ENCODE measurements at places on chromosomes 2 and 18.

GRCh38 chr2:46493971-46494250 lies 14.5 kb downstream of the TMEM247 start:
- no peak for DNase-seq

- DNase-seq: no peak
These were observed 45.1 kb downstream of the PROC start for GRCh38 chr2:127463155-127463991.

GRCh38 chr2:211070547-211070946 lies 514.1 kb downstream of the CPS1 start:
- DNase-seq: no peak

DNA sequence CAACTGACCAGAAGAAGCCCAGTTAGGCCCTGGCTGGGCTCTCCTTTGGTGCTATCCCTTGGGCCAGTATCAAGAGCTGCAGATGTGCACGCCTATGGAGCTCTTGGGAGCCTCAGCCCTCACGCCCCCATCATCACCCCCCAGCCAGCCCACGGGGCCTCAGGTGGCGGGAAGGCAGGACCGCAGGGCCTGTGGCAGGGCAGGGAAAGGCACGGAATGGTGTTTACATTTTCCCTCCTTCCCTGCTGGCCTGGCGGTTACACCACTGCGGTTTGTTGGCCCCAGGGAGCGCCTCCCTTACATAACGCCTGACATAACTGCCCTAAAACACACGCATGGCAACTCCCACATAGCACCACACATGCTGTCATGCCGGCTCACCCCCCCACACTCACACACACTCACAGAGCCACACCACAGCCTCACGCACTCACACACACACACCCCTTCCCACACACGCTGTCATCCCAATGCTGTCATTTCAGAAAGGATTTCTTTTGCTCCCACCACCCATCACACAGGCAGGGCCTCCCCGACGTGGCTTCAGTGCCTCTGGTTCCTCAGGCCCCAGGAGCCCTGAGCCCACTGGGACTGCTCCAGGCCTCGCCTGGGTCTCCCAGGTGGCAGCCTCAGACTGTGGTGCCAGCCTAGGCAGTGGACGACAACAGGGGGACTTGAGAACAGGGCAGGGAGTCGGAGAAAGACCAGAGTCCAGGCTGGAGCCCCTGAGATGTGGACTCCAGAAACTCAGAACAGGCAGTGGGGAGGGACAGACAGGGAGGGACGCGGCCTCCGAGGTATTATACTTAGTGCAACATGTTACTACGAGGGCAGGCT lies 15.7 kb downstream of the ZFP36L2 start:
- no peak for DNase-seq

DNA sequence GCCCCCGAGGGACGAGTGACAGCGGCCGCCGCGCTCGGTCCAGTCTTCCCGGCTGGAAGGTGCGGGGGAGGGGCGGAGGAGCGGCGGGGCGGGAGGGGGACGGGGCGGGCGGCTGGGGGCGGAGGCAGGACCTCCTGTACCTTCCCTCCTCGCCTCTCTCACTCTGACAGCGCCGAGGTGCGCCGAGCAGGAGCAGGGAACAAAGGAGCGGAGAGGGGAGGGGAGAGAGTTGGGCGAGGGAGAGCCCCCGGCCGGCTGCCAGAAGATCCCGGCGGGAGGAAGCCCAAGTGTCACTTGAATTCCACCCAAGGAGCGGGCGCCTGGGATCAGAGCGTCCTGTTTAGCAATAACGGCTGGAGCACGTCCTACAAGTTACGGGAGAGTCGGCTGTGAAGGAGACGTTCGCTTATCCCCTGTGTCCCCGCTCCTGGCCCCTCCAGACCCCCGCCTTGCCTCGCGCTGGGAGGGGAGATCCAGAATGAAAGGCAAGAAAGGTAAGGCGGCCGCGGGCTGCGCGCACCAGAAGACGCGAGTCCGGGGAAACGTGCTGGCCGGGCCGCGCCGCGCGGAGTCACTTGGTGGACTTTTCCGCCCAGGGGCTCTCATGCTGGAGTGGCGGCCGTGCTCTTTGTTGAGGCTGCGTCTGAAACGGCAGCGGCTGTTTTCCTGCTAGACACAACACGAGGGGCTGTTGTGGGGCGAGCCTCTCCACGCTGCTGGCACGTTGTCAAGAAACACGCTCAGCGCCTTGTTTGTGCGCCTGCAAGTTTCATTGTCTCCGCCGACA lies at the start of gene TGIF1:
Gene TGIF1 (plus strand): TSS at position 161 of the 787 bp plus-strand sequence. CDS start 318 bp downstream, at position 479.
- DNase-seq: peak; percentile 79

DNA sequence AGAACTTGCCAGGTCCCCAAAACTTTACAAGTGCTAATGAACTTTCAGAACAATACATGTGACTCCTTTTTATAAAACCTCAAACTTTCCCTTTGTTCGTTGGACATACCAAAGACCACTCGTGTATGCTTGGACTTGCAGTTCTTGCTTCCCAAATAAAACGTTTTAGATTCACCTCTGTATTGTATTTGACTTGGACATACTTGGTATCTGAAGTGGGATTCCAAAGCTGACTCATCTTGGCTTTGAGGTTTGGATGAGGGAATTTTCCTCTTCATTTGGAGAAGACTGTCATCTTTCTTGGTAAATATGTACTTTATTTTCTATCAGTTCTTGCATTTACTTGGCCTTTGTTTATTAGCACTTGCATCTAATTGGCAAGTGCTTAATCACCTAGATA lies 8.0 kb upstream of the CYB5A start:
- no peak for DNase-seq

DNA sequence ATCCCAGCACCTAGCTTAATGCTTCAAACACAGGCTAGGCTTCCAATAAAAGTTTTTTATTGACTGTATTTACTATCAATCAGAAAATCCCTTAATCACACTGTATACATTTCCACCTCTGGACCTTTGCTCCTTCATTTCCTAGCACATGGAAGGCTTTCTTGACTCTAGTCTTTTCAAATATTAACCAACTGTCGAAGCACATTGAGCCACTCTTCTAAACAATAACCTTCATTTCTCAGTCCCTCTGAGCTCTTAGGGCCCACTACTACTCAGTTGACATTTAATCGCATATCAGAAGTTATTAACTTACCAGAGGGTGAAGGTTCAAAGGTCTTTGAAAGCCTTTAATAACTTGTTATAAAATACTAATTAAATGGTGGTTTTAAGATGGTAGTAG lies 37.4 kb downstream of the CERKL start:
- no peak for DNase-seq

DNA sequence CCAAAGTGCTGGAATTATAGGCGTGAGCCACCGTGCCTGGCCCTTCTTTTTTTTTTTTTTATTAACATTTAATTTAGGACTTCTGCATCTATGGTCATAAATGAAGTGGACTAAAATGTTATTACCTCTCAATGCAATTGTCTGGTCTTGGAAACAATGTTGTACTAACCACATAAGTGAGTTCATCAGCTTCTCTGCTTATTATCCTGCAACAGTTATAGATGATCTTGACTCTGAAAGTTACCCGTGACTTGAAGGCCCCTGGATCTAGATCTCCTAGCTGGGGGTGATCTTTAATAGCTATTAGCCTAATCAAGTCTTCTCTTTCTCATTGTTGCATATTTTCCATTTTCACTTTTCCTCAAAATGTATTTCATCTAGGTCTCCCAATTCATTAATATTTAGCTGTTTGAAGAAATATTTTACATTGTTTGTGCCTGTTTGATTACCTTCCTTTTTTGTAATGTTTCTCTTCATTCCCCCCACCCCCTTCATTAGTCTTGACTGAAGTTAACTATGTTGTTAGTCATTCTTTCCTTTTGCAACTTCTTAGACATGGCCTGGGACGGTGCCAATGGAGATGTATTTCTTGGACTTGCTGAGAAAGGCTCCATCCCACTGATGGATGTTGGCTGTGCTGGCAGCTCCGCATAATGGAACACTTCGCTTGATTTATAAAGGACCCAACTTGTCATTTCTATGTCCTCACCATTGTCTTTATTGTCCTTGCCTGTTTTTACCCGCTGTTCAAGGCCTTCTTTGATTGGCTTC lies 141.6 kb upstream of the RIOK3 start:
- no peak for DNase-seq

- no peak for DNase-seq
These were observed 42.4 kb upstream of the VIT start for GRCh38 chr2:36653967-36654694.
